ENCODE measurements at places on chromosomes 16 and 17.
A peak's percentile ranks its signal among the peaks of the same experiment; 100 is the strongest.

GRCh38 chr17:4551141-4551540, 4.0 kb downstream of the MYBBP1A start:
- no peak for DNase-seq

DNA sequence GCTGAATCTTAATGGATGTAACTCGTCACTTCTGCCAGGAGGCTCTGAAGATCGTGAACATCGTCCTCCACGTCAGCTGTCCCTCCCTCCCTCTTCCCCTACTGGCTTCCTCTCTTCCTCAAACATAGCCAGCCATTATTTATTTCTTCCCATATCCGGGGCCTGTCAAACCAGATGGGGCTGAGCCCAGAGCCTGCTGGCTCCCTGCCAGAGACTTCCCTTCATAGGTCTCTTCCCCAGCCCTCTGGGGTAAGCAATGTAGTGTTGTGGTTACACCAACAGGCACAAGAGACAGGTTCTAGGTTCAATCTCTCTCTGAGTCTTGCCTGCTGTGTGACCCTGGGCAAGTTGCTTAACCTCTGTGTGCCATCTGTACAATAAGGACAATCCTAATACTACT, 40.1 kb upstream of the ZFP90 start:
- no peak for DNase-seq

DNA sequence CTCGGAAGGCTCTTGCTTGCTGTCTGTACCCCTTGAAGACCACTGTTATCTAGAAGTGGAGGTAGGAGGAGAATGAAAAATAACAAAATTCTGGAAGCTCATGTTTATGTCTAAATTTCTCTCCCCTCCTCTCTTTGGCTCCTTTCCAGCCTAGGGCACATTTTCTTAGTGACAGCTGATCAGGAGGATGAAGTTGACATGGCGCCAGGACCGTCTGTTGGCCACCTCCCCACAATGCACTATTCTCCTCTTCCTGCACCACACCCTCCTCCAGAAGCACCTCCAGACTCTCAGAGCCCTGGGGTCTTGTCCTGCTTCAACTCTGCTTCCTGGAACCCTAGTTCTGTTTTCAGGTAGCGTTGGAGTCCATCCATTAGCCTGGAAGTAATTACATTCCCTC, 25.5 kb upstream of the SSTR2 start:
- DNase-seq: no peak

- peak; percentile 44 for DNase-seq
These were observed 96.9 kb downstream of the ZNF778 start for GRCh38 chr16:89314357-89314756.

Measured in stimulated activated CD4-positive, alpha-beta T cell treated with anti-CD3 and anti-CD28 coated beads, Interleukin-4, amount 100 ng/mL, for 1 hour (primary cell).